ENCODE measurements at places on chromosomes 3 and 15. TPM values are rescaled to one million over a fixed set of nuclear protein-coding genes. Genes with fewer than 3 reads are reported as not detected.

IQCH gene
- total RNA-seq = 1.1 TPM

DUOXA2 gene
- total RNA-seq = not detected

DAZL gene
- not detected for total RNA-seq

CD86 gene
- total RNA-seq = not detected

SELENOT gene
- total RNA-seq = 130 TPM

RTP3 gene
- not detected for total RNA-seq

SNTN gene
- not detected for total RNA-seq

RASGRF1 gene
- under 0.01 TPM for total RNA-seq

SLC9A9 gene
- 1.2 TPM for total RNA-seq

PIERCE2 gene
- total RNA-seq = 0.29 TPM

IQCF5 gene
- total RNA-seq = not detected

NFKBIZ gene
- total RNA-seq = 35.4 TPM

GRCh38 chr15:48965972-48966371 is 2.3 kb upstream of the SHC4 start:
- DNase-seq = no peak

DNA sequence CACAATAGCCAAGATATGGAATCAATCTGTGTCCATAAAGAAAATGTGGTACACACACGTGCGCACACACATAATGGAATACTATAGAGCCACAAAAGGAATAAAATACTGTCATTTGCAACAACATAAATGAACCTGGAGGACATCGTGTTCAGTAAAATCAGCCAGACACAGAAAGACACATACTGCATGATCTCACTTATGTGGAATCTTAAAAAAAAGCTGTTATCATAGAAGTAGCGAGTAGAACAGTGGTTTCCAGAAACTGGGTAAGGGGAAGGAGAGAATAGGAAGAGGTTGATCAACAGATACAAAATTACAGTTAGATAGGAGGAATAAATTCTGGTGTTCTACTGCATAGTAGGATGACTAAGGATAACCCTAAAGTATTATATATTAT is 11.1 kb downstream of the ATOSA start:
- no peak for DNase-seq

GRCh38 chr3:138640537-138640936 is 32.0 kb downstream of the FAIM start:
- DNase-seq = no peak

DNA sequence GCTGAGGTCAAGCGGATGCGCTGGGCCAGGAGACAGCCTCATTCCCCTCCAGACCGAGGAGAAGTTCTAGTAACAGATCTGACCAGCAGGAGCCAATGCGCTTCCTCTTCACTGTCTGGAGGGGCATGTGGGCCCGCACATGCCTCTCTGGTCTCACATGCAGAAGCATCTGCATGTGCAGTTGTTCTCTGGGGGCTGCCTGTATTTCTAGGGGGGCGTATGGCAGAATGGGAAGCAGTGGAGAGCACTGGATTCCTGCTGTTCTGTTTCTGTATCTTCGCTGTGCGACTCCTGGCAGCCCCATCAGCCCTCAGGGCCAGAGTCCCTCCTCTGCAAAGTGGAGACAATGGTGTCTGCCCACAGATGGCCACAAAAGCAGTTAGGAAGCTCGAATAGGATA is 170.4 kb upstream of the IQSEC1 start:
- no peak for DNase-seq

DNA sequence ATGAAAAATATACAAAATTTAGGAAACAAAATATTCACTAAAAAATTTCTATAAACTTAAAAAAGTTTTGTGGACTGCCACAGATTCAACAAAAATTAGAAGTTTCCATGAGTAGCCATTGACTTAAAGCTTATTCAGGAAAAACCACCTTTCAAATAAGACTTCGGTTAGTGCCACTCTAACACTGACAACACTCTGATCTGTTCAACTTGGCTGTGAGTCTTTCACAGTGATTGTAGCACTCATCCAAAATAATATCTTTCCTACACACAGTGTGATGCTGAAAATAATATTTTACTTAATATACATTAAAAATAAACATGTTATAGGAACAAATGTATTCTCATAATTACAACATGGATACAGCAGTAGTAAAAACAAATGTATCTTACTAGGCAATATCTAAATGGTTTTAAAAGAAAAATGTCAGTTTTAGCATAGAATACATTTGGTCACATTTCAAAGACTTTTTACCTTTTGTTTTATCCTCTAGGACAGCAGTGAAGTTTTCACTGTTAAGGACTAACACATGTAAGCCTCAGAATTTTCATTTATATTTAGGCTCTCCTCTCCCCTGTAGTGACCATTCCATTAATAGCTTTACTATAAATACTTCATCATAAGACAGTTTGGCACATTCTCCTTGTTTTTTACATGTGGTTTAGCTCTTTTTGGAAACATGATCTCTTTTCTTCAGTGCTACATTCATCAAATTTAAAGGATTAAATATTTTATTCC is at the start of gene ASB14:
Gene ASB14, minus strand, starts transcription at position 527 of the 738 bp plus-strand sequence. CDS start 652 bp downstream, outside the sequence.
- DNase-seq = no peak

- DNase-seq = no peak
Observed at GRCh38 chr3:62605413-62606068, 232.2 kb upstream of the FEZF2 start.

DNA sequence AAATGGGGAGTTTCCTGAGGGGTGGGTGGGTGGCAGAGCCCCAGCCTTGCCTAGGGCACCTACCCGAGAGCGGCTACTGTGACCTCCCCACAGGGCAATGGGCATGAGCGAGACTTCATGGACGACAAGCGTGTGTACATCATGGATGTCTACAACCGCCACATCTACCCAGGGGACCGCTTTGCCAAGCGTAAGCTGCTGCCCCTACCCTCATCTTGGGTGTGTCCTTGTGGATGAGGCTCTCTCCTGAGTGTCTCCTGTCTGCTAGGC is 22.6 kb downstream of the HDAC11 start:
- DNase-seq = no peak

GRCh38 chr3:151346292-151346691 is 16.9 kb upstream of the P2RY13 start:
- DNase-seq = no peak

GRCh38 chr3:7249493-7250076 is 388.7 kb downstream of the GRM7 start:
- DNase-seq = no peak

- DNase-seq = no peak
Observed at GRCh38 chr3:171995486-171995885, 43.9 kb upstream of the FNDC3B start.

DNA sequence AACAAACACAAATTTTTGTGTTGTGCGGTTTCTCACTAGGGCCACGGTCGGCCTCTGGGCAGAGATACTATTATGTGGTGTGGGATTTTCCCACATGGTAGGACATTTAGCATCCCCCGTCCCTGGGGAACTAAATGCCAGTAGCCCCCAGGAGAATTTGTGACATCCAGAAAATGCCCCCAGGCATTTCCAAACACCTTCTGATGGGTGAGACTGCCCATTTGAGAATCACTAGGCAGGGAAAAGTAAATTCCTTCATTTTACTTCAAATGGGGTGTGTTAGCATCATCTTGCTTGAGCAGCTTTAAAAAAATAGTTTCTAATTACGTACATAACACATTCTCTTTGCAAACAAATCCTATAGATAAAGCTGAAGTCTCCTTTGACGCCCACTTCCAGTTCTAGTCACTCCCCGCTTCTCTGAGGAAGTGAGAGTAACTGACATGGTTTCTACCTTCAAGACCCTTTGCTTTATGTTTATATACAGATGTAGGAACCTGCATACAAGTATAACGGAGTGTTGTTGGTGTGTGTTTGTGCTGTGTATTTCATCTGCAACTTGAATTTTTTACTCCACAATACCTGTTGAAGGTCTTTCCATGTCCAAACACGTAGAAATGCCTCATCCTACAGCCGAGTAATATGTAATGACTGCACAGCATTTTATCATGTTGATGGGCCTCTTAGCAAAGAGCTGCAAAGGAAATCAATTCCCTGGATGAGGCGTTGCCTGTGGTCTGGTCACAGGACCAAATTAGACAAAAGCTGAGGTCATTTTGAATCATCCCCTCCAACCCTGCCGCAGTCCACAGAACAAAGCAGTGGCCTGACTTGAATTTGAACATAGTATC is 31.4 kb upstream of the ZBTB38 start:
- DNase-seq = no peak

DNA sequence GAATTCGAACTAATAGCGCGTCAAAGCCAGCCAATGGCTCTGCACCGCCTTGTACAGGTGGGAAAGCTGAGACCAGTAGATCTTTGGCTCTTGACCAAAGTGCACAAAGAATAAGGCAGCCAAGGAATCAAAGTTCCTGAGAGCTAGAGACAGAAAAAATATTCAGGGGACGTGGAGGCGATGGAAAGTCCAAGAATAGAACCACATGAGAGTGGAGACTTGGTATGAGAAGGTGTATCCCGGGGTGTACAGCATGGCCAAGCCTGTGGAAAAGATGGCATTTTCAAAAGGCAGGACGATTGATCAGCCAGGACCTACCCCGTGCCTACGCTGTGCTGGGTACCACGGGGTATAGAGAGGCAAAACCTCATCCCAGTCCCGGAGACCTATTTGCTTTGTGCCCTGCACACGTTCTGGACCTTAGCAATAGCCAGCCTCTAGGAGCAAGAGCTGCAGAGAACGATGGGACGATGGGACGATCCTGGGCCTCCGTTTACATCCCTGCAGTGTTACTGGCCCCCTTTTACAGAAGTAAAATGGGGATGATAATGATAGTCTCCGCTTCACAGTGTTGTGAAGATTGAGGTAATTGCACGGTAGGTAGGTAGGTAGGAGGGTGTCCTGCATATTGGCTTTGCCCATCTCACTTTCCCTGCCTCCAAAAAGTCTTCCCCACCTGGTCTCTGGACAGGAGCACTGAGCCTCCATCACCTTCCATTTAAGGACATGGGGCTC is 583 bp upstream of the RBSN start:
- peak; percentile 1 for DNase-seq

DNA sequence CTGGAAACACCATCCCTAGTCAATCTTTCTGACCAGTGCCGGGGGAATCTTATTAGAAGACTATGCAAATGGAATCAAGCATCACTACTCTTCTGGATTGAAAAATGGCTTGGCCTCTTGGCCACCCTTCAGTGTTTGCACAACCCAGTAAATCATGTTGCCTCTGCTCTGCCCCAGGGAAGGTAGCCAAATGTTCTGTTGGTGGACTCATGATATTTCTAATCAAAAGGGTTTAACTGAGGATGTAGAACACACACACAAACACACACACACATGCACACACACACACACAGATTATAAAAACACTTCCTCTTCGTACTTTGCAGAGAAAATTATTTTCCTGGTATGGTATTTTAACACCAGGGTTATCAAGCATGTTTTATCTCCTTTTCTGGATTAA is 7.9 kb downstream of the RBP2 start:
- no peak for DNase-seq

GRCh38 chr15:49625460-49626036 is 4.7 kb downstream of the DTWD1 start:
- no peak for DNase-seq

GRCh38 chr3:143109861-143110260 is 9.7 kb upstream of the CHST2 start:
- no peak for DNase-seq

DNA sequence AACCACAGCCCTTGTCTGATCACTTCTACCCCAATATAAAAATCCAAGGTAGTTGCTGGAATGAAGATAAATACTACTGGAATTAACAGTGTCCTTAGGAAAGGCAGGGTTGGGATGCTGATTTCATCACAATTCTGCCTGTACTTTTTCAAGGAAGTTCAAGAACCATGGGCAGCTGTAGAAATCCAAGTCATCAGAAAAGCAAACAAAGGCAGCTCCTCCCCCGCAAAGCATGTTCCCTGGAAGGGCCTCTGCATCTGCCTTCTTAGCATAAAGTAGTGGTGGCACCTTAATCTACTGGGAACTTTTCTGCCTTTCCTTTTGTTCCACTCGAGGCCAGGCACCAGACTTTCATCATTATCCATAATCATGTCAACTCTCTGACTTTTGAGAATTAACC is 54.4 kb downstream of the ERC2 start:
- DNase-seq = no peak

- DNase-seq = no peak
Observed at GRCh38 chr15:72737061-72737460, 46.5 kb downstream of the ADPGK start.

GRCh38 chr3:126350502-126351085 is 6.6 kb downstream of the KLF15 start:
- no peak for DNase-seq

GRCh38 chr3:3778641-3779270 is 20.5 kb upstream of the LRRN1 start:
- no peak for DNase-seq

DNA sequence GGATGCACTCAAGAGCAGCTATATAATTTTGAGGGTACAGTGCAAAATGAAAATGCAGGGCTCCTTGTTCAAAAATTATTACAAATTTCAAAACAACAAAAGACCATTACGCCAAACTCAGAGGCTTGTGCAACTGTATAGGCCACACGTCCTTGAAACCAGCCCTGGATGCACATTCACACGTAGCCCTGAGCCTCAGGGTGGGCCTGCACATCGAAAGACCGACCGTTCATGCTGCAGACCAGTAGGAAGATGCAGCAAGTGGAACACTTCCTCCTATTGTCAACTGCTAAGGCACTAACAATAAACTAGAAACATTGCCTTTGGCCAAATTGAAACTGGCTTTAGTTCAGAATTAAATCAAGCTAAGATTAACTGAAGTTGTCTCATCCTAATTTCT is 174.7 kb downstream of the SHOX2 start:
- no peak for DNase-seq

DNA sequence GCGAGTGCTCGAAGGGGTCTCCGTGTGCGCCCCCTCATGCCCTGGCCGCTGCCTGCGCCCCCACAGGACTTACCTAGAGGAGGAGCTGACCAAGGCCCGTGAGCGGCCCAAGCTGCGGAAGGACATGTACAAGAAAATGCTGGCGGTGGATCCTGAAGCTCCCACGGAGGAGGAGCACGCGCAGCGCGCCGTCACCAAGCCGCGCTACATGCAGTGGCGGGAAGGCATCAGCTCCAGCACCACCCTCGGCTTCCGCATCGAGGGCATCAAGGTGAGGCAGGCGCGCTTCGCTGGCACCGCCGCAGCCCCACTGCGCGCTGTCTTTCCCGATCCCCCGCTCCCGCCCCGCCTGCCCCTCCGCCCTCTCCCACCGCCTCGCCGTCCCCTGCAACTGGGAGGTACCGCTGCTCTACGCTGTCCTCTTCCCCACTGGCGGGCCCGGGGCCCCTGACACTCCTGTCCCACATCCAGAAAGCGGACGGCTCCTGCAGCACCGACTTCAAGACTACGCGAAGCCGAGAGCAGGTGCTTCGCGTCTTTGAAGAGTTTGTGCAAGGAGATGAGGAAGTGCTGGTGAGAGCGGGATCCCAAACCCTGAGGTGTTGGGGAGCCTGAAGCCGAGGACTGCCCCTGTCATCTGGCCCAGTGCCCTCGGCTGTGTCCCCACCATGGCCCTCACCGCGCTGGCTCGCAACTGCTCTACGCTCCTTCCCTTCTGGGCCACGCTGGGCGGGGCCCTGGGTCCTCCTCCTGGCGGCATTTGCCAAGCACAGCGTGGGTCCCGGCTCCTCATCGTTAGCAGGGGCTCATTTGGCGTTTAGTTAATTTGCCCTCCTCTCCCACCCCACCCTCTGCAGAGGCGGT is 8.5 kb downstream of the ITPKA start:
- no peak for DNase-seq

GRCh38 chr15:100951965-100952364 is 32.8 kb downstream of the LRRK1 start:
- DNase-seq = no peak

- DNase-seq = no peak
Observed at GRCh38 chr3:196537319-196537984, 22.3 kb upstream of the SMCO1 start.

GRCh38 chr15:65653341-65653740 is 31.6 kb downstream of the SLC24A1 start:
- DNase-seq = no peak
